ENCODE measurements at places on chromosomes 3 and 15.

DNA sequence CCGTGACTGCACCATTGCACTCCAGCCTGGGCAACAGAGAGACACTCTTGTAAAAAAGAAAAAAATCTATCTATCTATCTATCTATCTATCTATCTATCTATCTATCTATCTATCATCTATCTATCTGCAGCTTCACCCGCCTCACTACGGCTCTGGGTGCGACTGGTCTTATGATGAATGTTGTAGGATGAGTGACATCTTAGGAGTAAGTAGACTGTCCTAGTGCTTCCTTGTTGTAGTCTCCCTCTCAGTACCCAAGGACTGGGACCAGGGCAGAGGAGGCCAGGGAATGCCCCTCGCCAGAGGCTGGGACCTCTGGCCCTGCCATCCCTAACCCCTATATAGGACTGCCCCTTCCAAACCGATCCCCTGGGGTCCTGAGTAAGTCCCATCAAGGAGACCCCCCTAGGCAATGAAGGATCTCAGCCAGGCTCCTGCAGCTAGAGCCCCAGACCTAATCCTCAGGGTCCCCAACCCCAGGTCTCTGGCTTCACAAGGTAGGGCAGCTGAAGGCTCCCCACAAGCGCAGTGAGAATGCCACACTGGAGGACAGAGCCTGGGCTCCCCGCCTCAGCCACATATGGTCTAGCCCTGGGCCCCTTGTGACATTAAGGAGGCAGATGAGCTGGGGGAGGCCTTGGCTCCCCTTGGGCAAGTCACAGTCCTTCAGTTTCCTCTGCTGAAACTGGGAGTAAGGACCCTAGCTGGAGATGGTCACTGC lies 879 bp upstream of the SEC13 start:
- DNase-seq, result no peak

GRCh38 chr3:125189378-125190165 lies 23.0 kb downstream of the SLC12A8 start:
- DNase-seq, result no peak

GRCh38 chr3:146065573-146066006 lies 95.4 kb downstream of the PLOD2 start:
- DNase-seq, result peak; percentile 78

DNA sequence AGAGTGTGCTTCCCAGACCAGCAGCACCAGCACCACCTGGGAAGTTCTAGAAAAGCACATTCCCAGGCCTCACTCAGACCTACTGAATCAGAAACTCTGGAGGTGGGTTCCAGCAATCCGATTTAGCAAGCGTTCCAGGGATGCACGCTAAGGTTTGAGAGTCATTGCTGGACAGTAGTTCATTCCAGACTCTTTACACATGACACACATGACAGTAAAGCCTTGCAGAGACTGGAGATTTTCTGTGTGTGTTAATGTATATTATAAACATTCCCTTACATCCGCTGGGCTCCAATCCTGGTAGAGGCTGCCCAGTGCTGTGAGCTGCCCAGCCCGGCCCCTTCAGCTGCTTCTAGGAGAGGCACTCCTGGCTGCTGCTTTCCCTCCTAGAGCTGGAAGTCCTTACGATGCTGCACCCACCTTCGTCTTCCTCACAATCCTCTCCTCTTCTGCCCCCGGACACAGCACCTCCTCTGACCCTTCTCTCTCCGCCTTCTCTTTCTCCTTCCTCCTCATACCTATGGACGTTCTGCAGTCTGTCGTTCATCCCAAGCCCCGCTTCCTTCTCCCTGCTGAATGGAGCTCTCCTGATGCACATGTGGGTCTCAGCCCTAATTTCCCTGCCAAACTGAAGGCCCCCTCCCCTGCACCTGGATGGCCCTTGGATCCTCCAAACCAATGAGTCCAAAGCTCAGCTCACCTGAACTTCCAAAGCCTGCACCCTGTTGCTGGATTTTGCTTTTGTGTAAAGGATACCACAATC lies 44.4 kb downstream of the ITGA11 start:
- DNase-seq, result no peak

Measured in OCI-M1 (cell line).